ENCODE measurements at places on chromosomes 7 and 10. TPM values are rescaled to one million over a fixed set of nuclear protein-coding genes. Genes with fewer than 3 reads are reported as not detected.

DNA sequence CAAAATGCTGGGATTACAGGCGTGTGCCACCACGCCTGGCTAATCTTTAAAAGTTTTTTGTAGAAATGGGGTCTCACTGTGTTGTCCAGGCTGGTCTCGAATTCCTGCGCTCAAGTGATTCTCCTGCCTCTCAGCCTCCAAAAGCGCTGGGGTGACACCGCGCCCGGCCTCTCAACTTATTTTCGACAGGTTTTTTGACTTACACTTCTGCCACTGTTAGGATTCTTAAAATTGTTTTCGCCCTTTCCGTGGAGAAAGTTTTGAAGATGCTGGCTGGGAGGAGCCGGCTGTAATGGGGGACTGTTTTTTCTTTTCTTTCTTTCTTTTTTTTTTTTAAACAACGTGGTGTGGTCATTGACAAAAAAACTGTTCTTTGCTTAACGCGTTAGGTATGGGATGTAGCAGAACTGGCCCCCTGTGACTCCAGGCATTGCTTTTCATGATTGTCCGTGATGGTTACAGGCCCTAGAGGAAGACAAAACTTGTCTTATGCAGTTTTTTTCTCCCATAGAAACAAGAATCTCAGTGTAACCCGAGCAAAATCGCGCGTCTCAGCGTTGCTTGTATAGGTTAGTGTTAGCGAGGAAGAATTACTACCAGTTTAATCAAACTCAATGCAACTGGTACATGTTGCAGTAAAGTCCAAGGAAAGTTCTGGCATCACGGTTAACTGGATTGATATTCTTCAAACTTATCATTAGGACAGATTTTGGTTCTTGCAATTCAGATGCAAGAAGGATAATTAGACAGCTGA, 72.2 kb downstream of the DAGLB start:
- DNase-seq, result no peak

DNA sequence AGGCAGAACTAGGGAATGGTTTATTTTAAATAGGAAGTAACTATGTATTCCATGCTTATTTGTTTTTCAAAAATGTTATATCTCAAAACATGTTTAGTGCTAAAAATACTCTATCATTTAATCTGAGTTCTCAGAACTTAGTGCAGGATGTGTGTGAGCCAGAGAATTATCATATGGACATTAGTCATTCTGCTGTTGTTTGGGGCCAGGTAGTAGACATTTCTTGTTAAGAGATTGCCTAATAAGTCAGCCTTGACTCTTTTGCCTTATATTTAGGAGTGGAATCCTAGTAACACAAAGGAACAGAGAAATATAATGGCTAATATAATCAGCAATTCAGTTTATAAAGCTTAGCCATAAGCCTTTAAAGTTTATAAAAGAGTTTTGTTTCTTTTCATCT, 149.8 kb downstream of the CCSER2 start:
- no peak for DNase-seq

AKR1D1 gene
- total RNA-seq, result not detected

DNA sequence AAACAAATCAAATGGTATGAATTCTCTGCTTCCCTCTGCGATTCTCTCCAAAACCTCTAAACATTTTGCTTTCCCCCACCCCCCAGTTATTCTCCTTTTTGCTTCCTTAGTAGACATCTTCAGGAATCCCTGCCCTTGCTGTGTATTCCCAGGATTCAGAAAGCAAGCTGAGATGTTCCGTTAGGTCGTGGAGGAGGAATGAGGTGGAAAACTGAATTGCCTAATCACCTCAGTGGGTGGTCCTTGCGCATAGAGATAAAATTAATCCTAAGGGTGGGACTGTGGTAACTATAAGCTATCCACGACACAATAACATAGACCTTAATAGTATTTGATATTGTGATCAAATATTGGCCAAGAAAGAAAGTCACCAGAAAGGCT, 49.1 kb upstream of the SEMA3C start:
- DNase-seq, result no peak

GRCh38 chr7:37683246-37684120, at the start of gene GPR141:
Gene GPR141, plus strand, starts transcription at chr7:37683766. Its CDS starts 56,628 bp downstream, at chr7:37740394.
- no peak for DNase-seq

DNA sequence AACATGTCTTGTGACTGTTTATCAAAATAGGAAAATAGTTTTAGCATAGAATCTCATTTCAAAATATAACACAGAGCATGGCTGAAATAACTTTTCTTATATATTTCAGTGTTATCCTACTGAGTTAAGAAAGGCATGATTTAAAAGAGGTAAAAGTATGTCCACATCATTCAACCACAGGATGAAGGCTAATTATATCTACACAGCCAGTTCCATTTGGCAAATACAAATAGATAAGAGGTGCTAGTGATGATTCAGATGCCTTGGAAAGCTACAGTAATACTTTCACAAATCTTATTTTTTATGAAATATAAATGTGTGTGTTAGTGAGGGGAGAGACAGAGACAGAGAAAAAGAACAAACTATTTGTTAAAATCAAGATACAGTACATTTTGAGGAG, 42.9 kb upstream of the PCDH15 start:
- DNase-seq, result no peak

DNA sequence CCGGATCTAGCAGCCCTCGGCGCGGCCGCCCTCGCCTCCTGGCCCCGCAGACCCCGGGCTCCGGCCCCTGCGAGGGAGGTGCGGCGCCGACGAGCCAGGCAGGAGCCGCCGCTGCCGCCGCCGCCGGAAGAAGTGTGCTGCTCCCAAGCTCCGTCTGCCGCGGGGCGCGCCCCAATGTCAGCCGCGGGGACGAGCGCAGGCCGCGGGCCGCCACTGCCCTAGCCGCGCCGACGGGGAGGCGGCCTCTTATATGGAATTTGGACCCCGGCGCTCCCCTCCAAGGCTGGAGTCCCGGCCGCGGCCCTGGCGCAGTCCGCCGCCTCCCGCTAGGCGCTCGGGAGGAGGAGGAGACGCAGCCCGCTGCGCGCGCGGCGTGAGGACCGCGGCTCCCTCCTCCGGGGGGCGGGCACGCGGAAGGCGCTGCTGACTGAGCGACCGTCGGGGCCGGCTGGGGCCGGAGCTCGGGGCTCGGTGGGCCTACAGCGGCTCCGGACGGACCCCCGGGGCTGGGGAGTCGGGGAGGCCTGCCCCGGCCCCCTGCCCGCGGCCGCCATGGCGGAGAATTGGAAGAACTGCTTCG, at the start of gene TRIM8:
TRIM8 (plus strand) TSS at position 414 of the 580 bp plus-strand sequence; CDS start at position 553, 139 bp downstream.
- DNase-seq, result no peak

NUDT13 gene
- total RNA-seq, result 2.5 TPM

NANOS1 gene
- total RNA-seq, result 0.52 TPM

DNA sequence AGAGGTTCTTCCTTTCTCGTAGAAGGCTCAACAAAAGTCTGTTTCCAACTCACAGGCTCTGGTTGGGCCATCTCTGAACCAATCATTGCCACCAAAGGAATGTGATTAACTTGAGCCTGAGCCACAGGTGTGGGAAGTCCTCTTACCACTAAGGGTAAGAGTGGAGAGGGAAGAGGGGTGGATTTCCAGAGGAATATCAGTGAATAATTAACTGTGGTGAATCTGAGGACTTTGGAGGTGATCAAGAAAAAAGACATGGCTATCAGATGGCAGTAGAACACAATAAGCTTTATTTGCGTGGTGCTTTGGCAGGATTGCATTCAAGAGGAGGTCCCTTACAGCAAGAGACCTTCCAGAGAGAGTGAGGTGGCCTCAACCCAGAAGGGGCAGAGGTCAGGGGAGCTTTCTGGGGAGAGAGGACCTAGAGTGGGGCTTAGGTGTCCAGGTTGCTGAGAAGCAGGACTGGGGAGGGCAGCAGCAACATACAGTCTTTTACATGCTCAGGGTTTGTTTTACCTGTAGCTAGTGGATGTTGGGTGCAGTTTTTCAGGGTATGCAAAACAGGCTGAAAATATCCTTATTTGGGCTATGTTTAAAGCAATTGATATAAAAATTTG, 61.4 kb downstream of the BBS9 start:
- DNase-seq, result no peak

DNA sequence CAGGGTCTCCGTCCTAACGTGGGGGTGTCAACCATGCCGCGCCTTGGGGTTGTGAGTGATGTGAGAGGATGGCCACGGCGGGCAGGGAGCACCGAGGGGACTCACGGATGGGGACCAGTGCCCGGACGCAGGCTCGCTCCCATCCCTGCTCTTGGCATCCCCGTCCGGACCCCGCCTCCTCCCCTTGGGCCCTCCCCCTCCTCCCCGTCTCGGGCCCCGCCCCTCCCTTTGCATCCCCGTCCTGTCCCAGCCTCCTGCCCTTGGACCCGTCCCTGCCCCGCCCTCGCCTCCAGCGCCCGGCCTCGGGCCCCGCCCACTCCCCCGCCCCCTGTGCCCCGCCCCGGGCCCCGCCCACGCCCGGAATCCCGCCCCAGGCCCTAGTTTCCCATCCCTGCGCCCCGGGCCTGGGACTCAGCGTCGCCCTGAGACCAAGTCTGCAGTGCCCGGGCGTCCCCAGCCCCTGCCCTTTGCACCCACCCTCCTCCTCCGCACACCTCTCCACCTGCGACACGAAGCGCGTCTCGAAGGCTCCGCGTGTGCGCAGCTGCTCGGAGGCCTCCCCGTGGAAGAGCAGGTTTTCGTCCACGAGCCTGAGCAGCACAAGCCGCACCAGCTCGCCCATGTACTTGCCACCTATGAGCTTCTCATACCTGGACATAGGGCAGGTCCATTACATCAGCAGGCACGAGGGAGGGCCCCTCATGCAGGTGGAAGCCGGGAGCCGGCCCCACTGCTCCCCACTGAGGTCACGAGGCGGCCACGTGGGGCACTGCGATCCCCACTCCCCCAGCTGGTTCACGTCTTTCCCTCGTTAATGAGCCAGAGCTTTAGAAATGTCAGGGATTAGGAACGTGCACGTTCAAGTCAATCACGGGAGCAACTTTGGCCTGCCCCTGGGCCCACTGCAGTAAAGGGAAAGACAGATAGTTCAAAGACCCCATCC, 5.1 kb upstream of the MYL7 start:
- DNase-seq, result peak; percentile 82

CTAGE15 gene
- 2.9 TPM for total RNA-seq

CH25H gene
- 3.6 TPM for total RNA-seq

- DNase-seq, result no peak
These were observed 27.9 kb downstream of the TARP start for GRCh38 chr7:38245409-38245977.

DNA sequence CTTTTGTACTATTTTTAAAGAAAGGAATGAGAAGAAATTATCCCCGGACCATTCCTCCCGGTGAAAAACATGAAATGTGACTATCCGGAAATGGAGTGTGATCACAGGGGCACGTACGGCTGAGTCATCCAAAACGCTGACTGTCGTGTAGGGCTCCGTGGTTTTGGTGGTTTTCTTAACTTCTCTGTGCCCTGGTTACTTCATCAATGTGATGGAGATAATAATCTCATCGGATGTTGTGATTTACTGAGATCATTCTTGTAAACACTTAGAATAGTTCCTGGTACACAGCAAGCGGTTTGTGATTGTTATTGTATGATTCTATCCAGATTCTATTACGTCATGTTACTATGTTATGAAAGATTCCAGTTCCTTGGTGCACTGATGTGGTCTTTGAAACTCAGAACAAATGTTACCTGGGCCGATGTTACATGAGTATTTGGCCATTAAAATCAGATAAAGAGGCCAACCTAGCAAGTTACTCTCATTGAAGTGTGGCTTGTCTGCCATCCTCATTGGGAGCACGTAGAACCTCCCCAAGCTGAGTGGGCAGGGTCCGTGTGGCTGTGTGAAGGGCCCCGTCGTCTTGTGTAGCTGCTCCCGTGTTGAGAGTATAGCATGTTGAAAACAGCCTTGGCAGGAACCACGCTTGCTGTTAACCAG, 99.5 kb downstream of the CAMK1D start:
- peak; percentile 62 for DNase-seq

- DNase-seq, result no peak
These were observed 21.3 kb upstream of the SPOCK2 start for GRCh38 chr10:72109636-72110157.

PRPS1L1 gene
- total RNA-seq, result not detected
